ENCODE measurements at places on chromosomes 11 and 22. TPM values are rescaled to one million over a fixed set of nuclear protein-coding genes. Genes with fewer than 3 reads are reported as not detected.

Gene ST14
- total RNA-seq, result under 0.01 TPM

Gene TEX54
- not detected for total RNA-seq

Gene ATP5MG
- 67.3 TPM for total RNA-seq

Gene MIAT
- total RNA-seq, result 10.2 TPM

Gene KCNE3
- 10.8 TPM for total RNA-seq

Gene RBMXL2
- total RNA-seq, result not detected

Gene SPON1
- total RNA-seq, result 3.5 TPM

Gene LUZP2
- total RNA-seq, result 0.50 TPM

Gene CST6
- 1.8 TPM for total RNA-seq

Gene ZFTA
- total RNA-seq, result 12.9 TPM

Measured in fibroblast of lung (primary cell).